ENCODE measurements at places on chromosomes 5 and 9.

GRCh38 chr9:91485006-91485405 is 61.4 kb upstream of the NFIL3 start:
- no peak for DNase-seq

GRCh38 chr9:133691191-133691590 is 47.0 kb downstream of the SARDH start:
- DNase-seq: no peak

- no peak for DNase-seq
Measured at GRCh38 chr9:126456441-126457174, 130.0 kb downstream of the MVB12B start.

- no peak for DNase-seq
Measured at GRCh38 chr9:116685166-116685565, 1.9 kb upstream of the TRIM32 start.

DNA sequence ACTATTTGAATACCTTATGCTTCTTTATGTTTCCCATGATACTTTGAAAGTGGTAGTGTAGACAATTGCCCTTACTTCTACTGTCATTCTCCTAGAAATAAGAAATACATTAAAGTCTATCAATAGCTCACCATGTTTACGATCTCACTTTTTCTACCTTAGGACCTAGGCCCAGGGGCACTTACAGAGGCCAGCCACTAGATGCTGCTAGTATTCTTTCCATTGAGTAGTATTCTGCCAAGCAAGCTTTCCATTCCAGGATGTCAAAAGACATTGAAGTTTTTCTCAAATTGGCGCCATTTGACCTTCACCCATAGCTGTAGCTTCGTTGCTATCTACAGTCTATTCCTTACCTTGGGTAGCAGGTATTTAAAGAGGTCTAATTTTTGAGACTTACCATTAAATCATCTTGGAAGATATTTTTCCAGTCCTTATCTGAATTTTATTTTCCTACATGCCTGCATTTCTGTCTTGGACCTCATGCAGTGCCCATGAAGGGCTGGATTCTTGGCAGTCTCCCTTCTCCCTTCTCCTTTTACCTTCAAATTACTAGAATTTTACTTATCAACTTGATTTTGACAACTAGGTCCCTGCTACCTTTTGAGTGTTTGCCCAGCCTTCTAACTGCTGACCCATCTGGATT is 246.0 kb upstream of the NUDT12 start:
- DNase-seq: peak; percentile 60

GRCh38 chr9:107681988-107682387 is 192.4 kb upstream of the KLF4 start:
- DNase-seq: no peak

- no peak for DNase-seq
Measured at GRCh38 chr5:32308946-32309345, 3.8 kb downstream of the MTMR12 start.

- DNase-seq: no peak
Measured at GRCh38 chr5:150945947-150946346, 41.2 kb upstream of the ZNF300 start.

DNA sequence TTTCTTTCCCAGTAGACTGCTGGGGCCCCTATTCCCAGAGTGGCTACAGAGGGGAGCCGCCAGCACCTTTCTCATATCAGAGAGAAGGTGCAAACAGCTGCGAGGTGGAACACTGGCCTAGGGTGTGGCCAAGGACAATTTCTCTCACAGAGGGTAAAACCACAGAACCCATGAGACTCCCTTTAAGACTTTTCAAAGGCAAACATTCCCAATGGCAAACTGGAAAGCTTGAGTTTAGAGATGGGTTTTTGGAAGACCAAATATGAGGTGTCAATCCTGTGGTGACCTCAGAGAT is 335.1 kb upstream of the PIK3R1 start:
- no peak for DNase-seq

DNA sequence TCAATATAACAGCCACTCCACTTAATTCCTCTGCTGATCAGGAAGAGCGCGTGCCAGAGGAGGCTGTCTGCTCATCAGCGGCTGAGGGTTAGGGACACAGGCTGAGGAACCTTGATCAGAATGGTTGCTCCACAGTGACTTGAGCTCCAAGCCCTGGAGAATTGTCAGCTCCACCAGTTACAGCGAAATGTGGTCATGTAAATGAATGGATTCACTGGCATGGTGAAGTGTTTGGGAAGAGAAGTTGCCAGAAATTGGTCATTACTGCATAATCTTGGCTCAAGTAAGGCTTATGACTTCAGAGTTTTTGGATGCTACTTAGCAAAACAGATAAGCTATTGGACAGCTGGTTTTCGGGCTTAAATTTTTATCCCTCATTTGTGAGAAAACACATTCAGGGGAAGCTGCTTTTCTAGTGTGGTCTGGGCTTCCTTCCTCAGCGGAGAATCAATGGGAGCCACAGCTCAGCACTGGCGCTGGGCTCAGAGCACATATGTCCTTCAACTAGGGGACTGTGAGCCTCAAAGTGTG is 65.0 kb downstream of the PRRT1B start:
- DNase-seq: no peak

DNA sequence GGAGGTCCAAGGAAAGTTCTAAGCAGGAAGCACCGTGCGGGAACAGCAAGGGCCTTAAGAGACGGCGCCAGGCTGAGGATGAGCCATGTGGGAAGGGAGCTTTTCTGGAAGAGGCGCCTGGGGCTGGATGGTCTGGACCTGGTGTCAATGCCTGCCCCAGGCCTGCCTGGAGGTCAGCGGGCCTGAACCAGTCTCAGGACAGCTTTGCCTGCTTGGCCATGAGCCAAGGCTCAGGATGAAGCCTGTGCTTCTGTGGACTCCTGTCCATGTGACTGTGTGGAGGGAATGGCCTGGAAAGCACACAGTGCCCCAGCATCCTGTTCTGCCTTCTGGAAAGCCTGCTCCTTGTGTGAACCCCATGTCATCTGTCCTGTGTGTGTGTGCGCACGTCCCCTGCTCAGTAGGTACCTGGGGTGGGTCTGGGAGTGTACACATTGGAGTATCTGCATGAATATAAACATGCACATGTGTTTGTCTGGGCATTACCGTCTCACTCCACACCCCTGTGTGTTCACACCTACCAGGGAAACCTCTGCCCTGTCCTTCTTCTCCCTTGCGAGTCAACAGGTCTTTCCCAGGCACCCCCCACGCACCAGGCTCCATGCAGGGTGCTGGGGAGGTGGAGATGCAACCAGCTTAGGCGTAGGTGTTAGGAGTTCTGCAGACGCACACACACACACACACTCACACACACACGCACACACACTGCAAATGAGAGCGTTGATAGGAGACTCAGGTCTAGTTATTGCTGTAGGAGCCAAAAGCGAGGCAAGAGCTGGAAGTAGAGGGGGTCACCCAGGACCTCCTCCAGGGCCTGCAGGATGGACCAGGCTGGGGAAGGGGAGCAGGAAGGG is 24.8 kb downstream of the DAB2IP start:
- no peak for DNase-seq

DNA sequence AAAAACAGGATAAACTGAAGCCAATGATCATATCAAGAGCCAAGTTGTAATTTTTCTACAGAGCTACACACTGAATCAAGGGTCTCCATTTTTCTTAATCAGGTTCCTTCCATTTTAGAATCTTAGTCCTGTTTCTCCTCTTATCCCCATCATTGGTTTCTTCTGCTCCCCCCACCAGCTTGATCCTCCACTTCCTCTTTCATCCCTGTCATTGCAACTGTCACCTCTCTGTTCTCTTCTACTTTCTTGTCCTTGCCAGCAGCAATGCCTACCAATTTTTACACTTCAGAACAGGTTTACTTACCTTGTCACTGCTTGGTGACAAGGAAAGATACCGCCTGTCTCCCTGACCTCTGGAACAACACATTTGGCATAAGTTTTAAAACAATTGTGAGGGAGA is 97.3 kb downstream of the CFAP90 start:
- no peak for DNase-seq

DNA sequence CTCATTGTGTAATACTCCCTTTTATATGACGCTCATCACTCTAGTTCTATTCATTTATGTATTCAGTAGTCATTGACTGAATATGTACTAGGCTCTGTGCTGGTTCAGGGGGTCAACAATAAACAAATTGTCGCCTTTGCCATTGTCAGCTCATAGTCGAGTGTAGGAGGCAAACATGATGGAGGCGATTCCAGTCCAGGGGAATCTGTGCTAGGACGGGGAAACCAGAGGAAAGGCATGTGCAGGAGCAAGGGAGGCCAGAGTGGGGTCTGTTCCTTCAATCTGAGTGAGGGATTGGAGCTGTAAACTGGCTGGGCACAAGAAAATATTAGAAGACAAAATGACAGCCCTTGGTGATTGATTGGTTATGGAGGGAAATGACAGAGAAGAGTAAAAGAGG is 83.9 kb downstream of the ANGPTL2 start:
- no peak for DNase-seq
